Fibroblast of the aortic adventitia (primary cell): ENCODE measurements at places on chromosomes 11 and 22. TPM values are rescaled to one million over a fixed set of nuclear protein-coding genes. Genes with fewer than 3 reads are reported as not detected.

The DGCR2 gene
- 29.2 and 42.7 TPM in 2 replicates for total RNA-seq

The HSPB2 gene
- total RNA-seq = 1.5 and 3.3 TPM in 2 replicates

The VSIG10L2 gene
- not detected in 2 replicates for total RNA-seq

The NLRP10 gene
- total RNA-seq = 1.7 and 6.8 TPM in 2 replicates

The PHF5A gene
- total RNA-seq = 34.6 and 35.7 TPM in 2 replicates

The PTPRCAP gene
- total RNA-seq = 0.41 and 0.45 TPM in 2 replicates

The FAM181B gene
- total RNA-seq = 0.25 TPM in 1 of 2 replicates, not detected in the other

The CDC42EP2 gene
- 4.7 and 28.0 TPM in 2 replicates for total RNA-seq

The DEPDC7 gene
- 3.5 and 9.9 TPM in 2 replicates for total RNA-seq

The SLC22A25 gene
- not detected in 2 replicates for total RNA-seq

The KRTAP5-2 gene
- not detected in 2 replicates for total RNA-seq

The TRIM22 gene
- total RNA-seq = 73.8 and 93.1 TPM in 2 replicates

The SLC5A1 gene
- under 0.01 and 0.25 TPM in 2 replicates for total RNA-seq

The STIM1 gene
- total RNA-seq = 21.6 and 43.5 TPM in 2 replicates

The TMEM121B gene
- 0.09 and 0.16 TPM in 2 replicates for total RNA-seq
